ENCODE measurements at places on chromosomes 7 and 10.

DNA sequence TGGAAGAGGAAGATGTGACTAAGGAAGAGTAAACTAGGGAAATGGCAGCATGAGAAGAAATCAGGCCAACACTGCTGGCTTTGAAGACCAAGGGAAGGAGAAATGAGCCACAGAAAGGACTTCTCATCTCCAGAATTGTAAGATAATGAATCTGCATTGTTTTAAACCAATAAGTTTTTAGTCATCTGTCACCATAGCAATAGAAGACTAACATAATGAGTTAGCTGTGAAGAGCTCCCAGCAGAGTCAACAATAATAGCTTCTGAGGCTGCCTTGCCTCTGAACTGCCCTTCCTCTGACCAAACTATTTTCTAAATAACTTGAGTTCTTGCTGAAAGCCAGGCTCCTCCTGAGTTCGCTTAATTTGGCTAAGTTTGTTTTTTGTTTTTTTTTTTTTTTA lies 103.6 kb downstream of the CACNA2D1 start:
- DNase-seq: no peak

DNA sequence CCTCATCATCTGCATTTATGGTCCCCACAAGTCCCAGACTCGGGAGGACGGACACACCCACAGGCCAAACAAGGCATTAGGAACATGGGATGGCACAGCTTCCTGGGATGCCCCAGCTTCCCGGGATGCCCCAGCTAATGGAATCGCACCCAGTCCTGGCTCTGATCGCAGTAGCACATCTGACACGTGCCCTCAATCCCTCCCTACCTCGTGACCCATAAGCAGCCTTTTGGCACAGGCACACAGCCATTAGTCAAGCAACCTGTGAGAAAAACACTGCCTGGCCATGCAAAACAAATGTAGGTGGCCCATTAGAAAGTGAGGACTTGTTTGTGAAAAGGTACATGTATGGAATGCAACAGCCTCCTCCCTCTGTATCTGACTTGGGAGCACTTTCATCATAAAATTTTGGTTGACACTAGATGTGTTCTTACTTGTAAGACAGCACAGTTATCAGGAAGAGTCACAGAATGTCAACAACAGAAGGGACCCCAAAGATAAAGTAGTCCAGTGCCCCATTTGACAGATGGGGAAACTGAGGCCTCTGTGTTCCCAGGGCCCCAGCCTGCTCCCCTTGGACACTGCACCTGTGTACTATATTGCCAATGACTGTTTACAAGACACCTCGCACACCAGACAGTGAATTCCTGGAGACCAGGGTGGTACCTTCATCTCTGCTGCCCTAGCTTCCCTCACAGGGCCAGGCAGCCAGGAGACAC lies 34.4 kb downstream of the DLG5 start:
- DNase-seq: no peak

GRCh38 chr10:25725917-25726716 lies 207.9 kb upstream of the MYO3A start:
- DNase-seq: no peak

GRCh38 chr10:96272316-96273280 lies 1.2 kb upstream of the BLNK start:
- no peak for DNase-seq

- DNase-seq: no peak
Observed at GRCh38 chr10:6987536-6987945, 407.5 kb upstream of the PRKCQ start.

- DNase-seq: no peak
Observed at GRCh38 chr10:76514321-76514720, 1082.9 kb downstream of the LRMDA start.

- DNase-seq: no peak
Observed at GRCh38 chr10:55305285-55305684, 504.3 kb upstream of the PCDH15 start.

- no peak for DNase-seq
Observed at GRCh38 chr7:52609511-52609910, 425.9 kb upstream of the POM121L12 start.

GRCh38 chr7:131285556-131285955 lies 42.1 kb upstream of the MKLN1 start:
- DNase-seq: no peak

DNA sequence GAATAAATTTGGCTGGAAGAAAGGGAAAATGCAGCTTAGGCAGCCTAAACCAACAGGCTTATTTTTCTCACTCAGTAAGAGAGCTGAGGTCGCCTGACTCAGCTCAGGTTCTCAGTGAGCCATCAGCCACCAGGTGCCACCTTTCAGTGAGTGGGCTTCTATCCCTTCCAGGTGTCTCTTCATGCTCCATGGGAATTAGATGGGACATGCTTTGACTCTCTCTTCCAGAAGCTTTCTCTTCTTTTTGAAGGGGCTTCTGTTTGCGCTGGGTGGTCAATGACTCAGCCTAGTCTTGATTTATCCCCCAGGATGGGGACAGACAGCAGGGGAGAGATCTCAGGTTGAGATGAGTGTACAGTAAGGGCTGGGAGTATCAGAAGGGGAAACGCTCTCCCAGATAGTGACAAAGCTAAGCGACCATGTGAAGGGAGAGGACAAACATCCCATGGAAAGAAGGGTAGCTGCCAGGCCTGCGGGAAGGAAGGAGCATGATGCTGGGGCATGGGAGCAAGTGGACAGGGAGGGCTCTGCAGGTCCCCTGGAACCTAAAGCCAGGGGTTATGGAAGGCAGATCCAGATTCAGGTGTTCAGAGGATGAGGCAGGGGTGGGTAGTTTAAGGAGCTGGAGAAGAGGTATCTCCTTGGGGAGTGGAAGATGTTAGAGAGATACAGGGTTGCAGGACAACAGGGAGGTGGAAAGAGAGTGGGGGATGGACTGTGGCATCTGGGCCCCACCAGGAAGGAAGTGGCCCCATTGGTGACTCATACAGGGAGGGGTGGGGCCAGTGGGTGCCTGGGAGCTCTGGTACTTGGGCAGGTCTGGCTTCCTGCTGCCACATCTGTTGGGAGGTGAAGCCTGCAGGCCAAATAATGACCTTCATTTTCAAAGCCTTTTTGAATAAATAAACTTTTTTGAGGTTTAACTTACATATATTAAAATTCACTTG lies 32.5 kb downstream of the OGDH start:
- DNase-seq: peak; percentile 83

Data from stimulated activated naive CD4-positive, alpha-beta T cell treated with Interleukin-2 at 50 U/mL for 16 hours (primary cell).